ENCODE measurements at places on chromosomes 4 and X.

DNA sequence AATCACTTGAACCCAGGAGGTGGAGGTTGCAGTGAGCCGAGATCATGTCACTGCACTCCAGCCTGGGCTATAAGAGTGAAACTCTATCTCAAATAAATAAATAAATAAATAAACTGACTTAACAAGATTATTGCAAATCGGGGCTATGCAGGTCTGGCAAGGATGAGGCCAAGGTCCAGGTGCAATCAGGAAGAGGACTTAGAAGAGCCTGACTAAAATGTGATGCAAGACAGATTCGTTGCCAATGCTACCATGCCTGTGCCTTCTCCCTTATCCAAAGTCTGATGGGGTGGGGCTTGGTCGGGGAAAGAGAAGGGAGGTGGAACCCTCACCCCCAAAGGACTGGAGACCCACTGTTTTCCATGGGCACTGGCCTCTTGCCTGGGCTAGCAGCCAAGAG, 14.7 kb downstream of the ZCCHC13 start:
- DNase-seq = no peak

DNA sequence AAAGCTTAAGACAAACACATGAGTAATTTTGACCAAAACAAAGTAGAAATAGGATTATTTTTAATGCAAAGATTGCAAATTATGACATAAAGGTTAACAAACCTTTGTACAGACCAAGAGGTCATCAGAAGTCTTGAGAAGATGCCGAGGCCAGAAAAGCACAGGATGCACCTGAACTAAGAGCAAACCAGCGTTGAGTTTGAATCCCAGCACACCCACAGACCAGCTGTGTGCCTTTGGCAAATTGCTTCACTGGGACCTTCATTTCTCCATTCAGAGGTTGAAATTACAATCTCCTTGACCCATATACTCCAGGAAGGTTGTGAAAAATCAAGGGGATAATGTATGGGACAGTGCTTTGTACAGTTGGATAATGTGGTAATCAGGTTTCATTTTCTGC, 56.6 kb downstream of the PPM1K start:
- DNase-seq = no peak

- no peak for DNase-seq
Observed at GRCh38 chr4:125368146-125368545, 53.4 kb downstream of the FAT4 start.

DNA sequence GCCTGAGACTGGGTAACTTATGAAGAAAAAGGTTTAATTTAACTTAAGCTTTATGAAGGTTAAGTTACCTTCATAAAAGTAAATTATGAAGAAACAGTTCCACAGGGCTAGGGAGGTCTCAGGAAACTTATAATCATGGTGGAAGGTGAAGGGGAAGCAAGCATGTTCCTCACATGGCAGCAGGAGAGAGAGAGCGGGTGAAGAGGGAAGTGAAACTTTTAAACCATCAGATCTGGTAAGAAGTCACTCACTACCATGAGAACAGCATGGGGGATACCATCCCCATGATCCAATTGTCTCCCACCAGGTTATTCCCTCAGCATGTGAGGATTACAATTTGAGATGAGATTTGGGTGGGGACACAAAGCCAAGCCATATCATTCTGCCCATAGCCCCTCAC, 944.7 kb upstream of the NDST4 start:
- DNase-seq = no peak

GRCh38 chr4:17166954-17167353, 268.5 kb upstream of the LDB2 start:
- DNase-seq = no peak

Measured in NCI-H2081 treated with DMSO at 0.1 percent for 48 hours (cell line).